Bone marrow (tissue), 2 donors: ENCODE measurements at places on chromosomes 3 and 15.

DNA sequence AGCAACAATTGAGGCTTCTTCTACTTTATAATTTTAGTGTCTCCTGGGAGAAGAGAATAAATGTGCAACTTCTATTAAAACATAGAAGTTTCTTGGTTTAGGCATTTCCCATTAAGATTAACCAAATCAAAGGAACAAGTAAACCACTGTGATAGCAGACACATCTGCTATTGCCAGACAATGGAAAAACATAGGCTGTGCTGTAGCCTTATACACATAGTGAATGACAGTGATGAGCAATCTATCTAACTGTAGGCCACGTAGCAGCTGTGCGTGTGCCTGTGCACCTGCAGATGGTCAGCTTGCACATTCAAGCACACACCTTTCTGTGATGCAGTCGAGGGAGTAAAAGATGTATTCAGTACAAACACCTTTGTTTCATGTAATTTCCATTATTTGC, 32.7 kb downstream of the GNB4 start:
- DNase-seq: no peak

GRCh38 chr3:64556046-64556445, 131.8 kb downstream of the ADAMTS9 start:
- DNase-seq: no peak

DNA sequence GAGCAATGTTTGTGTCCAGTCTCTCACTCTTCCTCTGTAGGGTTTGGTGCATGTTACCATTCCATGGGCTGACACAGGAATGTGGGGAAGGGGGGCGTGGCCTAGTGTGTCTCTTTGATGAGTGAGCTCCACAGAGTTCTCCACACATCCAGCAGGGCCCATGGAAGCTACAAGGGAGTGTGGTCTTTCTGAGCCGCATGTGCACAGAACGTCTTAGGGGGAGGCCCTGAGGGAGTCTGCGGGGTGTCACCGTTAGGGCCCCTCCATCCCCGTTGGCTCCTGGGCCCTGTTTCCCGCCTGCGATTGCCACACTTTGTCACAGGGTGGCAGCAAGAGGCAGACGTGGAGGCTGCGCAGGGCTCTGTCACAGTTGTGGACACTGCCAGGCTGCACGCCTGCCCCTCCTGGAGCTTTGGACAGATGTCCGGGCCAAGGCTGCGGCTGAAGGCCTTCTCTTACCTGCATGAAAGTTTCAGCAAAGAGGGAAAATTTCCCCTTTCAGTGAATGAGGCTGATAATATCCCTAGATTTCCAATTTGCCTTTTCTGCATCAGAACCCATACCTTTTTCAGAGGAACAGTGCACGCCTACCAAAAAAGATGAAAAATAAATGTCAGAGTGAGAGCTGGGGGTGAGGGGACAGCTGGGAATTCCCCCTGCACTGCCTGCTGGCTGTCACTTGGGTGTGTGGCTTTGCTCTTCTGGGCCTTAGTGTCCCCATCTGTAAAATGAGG, 24.3 kb downstream of the CACNA2D3 start:
- no peak for DNase-seq

- no peak for DNase-seq
Measured at GRCh38 chr3:130839813-130840212, 54.1 kb upstream of the ATP2C1 start.

DNA sequence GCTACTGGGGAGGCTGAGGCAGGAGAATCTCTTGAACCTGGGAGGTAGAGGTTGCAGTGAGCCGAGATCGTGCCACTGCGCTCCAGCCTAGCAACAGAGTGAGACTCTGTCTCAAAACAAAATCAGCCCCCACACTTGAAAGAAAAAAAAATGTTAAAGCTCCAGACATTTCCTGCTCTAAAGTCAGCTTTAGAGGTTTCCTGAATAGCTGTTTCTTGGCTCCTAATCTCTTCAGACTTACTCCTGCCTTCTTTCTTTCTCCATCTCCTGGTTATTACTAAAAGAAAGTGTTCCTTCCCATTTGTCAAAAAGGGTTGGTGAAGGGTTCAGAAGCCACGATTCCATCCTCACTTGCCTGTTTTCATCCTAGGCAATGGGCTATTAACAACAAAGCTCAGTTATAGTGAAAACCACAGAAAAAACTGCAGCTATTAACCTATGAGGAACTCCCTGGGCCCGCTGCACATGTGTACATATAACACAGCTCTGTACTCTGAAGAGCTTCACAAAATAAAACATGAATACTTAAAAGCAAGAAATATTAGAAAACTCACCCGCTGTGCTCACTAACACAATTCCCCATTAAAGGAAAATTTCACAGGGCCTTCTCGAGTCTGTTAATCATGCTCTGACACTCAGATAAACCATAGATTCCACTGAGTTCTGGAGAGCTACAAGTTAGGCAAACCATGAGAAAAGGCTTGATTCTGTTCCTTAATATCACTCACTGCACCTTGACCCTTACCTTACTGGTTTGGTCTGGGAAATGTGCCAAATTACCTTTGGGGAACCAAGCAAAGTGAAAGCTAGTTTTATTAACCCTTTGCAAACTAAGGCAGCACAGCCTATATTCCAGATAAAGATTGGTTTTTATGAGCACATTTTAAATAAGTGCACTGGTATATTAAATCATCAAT, 89.9 kb upstream of the TSPAN3 start:
- no peak for DNase-seq

- no peak for DNase-seq
Measured at GRCh38 chr15:73326157-73326556, 42.6 kb downstream of the HCN4 start.

GRCh38 chr15:33126559-33127290, 67.8 kb downstream of the FMN1 start:
- peak; percentile 20 for DNase-seq

GRCh38 chr3:120094776-120095225, 554 bp upstream of the GSK3B start:
- peak; percentile 97 for DNase-seq

DNA sequence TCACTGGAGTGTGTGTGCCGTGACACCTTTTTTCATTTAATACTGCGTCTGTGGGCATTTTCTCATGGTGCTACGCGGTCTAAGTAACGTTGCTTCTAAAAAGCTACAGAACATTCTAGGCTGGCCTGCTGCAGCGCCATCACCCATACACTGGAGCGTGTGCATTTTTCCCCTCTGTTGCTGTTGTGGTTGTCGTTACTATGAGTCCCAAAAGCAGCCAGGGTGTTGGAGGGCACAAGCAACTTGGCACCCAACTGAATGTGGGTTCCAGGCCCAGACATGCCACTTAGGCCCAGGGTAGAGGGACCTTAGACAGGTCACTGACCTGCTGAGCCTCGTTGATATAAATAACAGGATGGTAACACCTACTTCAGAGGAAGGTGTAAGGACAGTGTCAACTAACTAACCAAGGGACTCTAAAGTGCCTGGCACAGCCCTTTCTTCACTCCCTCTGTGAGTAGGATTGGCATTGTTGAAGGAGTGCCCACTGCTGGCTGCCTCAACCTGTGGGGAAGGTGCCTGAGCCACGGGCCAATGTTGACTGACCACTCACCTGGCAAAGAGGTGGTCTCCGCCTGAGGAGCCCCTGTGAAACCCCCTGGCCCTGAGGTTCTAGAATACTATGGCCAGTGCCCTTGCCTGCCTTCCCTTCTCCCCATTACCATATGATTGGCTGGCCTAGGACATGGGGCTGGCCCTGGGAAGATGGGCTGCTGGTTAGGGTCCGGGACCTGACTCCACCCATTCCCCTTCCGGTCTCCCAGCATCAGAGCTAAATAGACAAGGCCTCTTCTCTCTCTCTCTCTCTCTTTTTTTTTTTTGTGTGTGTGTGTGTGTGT, 3.5 kb downstream of the CSK start:
- no peak for DNase-seq

GRCh38 chr3:51706788-51707731, at the start of gene GRM2:
Gene GRM2, plus strand, starts transcription at chr3:51707068. Its CDS starts 1,916 bp downstream, at chr3:51708984.
- DNase-seq: no peak

- DNase-seq: no peak
Measured at GRCh38 chr15:89321521-89322410, 12.9 kb downstream of the POLG start.

DNA sequence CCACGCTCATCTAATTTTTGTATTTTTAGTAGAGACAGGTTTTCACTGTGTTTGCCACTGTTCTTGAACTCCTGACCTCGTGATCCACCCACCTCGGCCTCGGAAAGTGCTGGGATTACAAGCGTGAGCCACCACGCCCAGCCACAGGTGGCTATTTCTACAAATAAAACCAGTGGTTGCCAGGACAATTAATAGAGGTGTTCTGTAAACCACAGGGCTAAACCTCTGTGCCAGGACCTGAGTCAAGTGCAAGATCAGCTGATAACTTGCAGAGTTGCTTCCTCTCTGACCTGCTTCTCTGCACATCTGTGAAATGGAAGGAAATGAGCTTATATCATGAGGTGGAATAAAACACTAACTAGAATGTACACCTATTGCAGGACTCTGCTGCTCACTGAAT, 72.8 kb downstream of the CD200R1L start:
- DNase-seq: no peak

- no peak for DNase-seq
Measured at GRCh38 chr3:52848617-52849016, 13.8 kb upstream of the MUSTN1 start.

DNA sequence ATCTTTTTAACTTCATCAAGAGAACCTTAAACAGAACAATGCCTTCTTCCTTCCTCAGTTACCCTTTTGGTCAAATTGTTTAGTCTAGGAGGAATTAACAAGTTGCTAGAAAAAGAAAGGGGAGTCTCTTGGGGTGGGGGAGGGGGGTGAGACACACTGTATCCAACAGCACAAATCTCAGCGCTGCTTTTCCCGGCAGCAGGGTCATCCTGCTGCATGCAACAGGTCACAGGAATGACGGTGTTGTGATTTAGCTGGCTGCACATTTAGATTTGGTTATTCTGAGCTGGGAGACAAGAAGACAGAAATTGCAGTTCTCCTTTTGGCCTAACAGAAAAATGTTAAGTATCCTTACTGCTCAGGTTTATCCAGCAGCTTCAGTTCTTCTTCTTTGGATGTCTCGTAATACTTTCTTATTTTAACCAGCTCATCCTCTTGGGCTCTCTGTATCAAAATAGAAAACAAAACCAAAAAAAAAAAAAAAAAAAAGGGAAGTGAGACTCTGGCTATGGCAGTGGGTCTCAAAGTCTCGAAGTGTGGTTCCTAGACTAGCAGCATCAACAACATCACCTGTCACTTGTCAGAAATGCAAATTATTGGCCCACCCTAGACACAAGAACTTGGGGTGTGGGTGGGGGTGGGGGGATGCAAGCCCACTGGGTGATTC, 190.5 kb downstream of the GREM1 start:
- DNase-seq: no peak

- no peak for DNase-seq
Measured at GRCh38 chr3:80688814-80689213, 921.0 kb upstream of the ROBO1 start.

GRCh38 chr15:43974852-43975251, 148.1 kb downstream of the WDR76 start:
- DNase-seq: no peak

GRCh38 chr3:113018536-113019181, 27.9 kb downstream of the GTPBP8 start:
- DNase-seq: no peak

- DNase-seq: no peak
Measured at GRCh38 chr3:134864636-134865035, 69.6 kb downstream of the EPHB1 start.

DNA sequence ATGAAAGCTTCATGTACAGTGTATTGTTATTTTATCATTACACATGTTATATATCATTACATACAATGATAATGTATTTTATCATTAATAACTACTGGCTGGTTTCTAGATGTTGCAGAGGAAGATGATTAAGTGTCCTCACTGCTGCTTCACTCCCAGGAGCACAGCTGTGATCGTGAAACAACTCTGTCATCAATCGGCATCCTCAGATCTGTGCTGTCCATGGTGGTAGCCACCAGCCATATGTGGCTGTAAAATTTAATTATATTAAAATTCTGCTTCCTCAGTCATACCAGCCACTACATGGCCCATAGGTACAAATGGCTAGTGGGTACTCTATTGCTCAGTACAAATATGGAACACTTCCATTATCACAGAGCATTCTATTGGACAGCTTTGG, 379.4 kb upstream of the CFAP20DC start:
- DNase-seq: no peak

- DNase-seq: no peak
Measured at GRCh38 chr3:86563400-86563970, 427.5 kb downstream of the VGLL3 start.

- no peak for DNase-seq
Measured at GRCh38 chr3:42589382-42590109, 1.1 kb upstream of the SS18L2 start.
